Activated T-helper 1 cell treated with anti-CD3 and anti-CD28 coated beads, Interleukin-12 subunit alpha, Interleukin-12 subunit beta, Interleukin-2, Interleukin-4 antibody, amounts not matched to agents 30 ng/mL and 10 ng/mL and 1 ng/mL, durations not matched to agents 14 hours and 24 hours and 36 hours (primary cell): ENCODE measurements at places on chromosomes 13 and 19. TPM values are rescaled to one million over a fixed set of nuclear protein-coding genes. Genes with fewer than 3 reads are reported as not detected.

Gene WDR88
- total RNA-seq = not detected in 2 replicates

Gene ODAD3
- total RNA-seq = not detected in 2 replicates

Gene MIA
- total RNA-seq = 0.91 TPM in 1 of 2 replicates, not detected in the other

Gene HPN
- not detected in 2 replicates for total RNA-seq

Gene FAM216B
- not detected in 2 replicates for total RNA-seq

Gene SPRED3
- total RNA-seq = 2.2 and 2.6 TPM in 2 replicates

Gene CALR
- 913 and 933 TPM in 2 replicates for total RNA-seq

Gene C1QTNF9B
- total RNA-seq = not detected in 2 replicates

Gene FCER2
- total RNA-seq = not detected in 2 replicates

Gene SOX1
- not detected in 2 replicates for total RNA-seq

Gene KCNN1
- not detected in 2 replicates for total RNA-seq

Gene CAPN12
- 1.1 and 2.5 TPM in 2 replicates for total RNA-seq

Gene ZNF561
- 33.2 and 36.7 TPM in 2 replicates for total RNA-seq

Gene MAST1
- total RNA-seq = 1.4 and 1.7 TPM in 2 replicates

Gene ZIC5
- not detected in 2 replicates for total RNA-seq

Gene MAU2
- 71.4 and 73.4 TPM in 2 replicates for total RNA-seq

Gene IZUMO2
- total RNA-seq = not detected in 2 replicates

Gene UPK1A
- total RNA-seq = 0.41 and 0.51 TPM in 2 replicates

Gene IRGC
- total RNA-seq = not detected in 2 replicates

Gene ANGPTL8
- not detected in 2 replicates for total RNA-seq

Gene SERTAD3
- 6.4 and 10.0 TPM in 2 replicates for total RNA-seq

Gene TLE2
- total RNA-seq = 0.78 and 1.1 TPM in 2 replicates

Gene CCL25
- total RNA-seq = not detected in 2 replicates

Gene FCAR
- not detected in 2 replicates for total RNA-seq

Gene CADM4
- total RNA-seq = 0.32 and 0.39 TPM in 2 replicates

Gene CEBPA
- 1.8 and 2.1 TPM in 2 replicates for total RNA-seq

Gene GIPC3
- total RNA-seq = 0.31 and 0.39 TPM in 2 replicates

Gene CAPS
- 3.4 and 3.6 TPM in 2 replicates for total RNA-seq

Gene RFPL4A
- not detected in 2 replicates for total RNA-seq

Gene CPAMD8
- 0.18 TPM in 1 of 2 replicates, not detected in the other for total RNA-seq

Gene CABP5
- total RNA-seq = not detected in 2 replicates

Gene CGB2
- not detected in 2 replicates for total RNA-seq

Gene TNFAIP8L1
- total RNA-seq = 13.2 and 13.7 TPM in 2 replicates

Gene PNMA8C
- total RNA-seq = not detected in 2 replicates

Gene GPR18
- 12.0 and 15.9 TPM in 2 replicates for total RNA-seq

Gene FGF21
- not detected in 2 replicates for total RNA-seq

Gene SLC7A9
- total RNA-seq = 0.18 and 0.49 TPM in 2 replicates

Gene THSD1
- total RNA-seq = 0.07 and 0.21 TPM in 2 replicates

Gene ERFL
- total RNA-seq = 3.1 TPM in 2 replicates

Gene WDR18
- total RNA-seq = 105 and 108 TPM in 2 replicates
